ENCODE measurements at places on chromosomes 11 and 22. TPM values are rescaled to one million over a fixed set of nuclear protein-coding genes. Genes with fewer than 3 reads are reported as not detected.

Gene BIRC3
- 1.7 TPM for total RNA-seq

Gene GLYAT
- total RNA-seq, result not detected

Gene LMO2
- total RNA-seq, result 22.5 TPM

Gene THRSP
- total RNA-seq, result not detected

Gene SLC29A2
- total RNA-seq, result 0.28 TPM

Gene KCNJ5
- 0.09 TPM for total RNA-seq
